Inflammatory macrophage (primary cell): ENCODE measurements at places on chromosomes 2 and 18.

GRCh38 chr18:5980721-5981120, 85.4 kb upstream of the TMEM200C start:
- DNase-seq: no peak

GRCh38 chr2:99382143-99382542, 45.0 kb downstream of the EIF5B start:
- no peak for DNase-seq

GRCh38 chr2:147019311-147019710, 825.5 kb upstream of the ACVR2A start:
- no peak for DNase-seq

DNA sequence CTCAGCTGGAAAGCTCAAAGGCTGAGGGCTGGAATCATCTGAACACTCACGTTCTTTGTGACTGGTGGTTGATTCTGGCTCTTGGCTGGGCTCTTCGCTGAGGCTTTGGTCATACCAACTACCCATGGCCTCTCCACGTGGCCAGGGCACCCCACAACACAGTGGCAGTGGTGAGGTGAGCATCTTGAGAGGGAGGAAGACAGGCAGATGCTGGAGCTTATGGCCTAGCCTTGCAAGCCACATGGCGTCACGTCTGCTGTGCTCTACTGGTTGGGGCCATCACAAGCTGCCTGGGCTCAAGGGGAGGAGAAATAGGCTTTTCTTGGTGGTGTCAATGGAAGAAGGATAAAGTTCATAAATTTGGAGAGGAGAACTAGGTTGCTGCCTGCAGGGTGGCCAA, 19.6 kb downstream of the LPIN1 start:
- no peak for DNase-seq

DNA sequence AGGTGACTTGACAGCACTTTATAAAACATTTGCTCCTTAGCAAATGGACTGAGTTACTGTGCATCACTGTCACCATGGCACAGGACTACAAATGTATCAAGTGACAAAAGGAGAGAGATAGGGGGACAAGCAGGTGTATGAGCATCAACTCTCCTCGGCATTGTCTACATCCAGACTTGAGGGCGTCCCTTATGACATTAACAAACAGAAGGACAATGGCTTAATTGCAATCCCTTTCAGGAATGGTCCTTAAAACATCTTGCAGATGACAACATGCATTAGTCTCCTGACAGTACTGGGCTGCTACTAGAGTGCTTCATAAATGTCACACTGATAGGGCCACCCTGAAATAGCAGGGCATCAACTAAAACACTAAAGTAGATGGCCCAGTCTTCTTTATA, 198.8 kb downstream of the PDE1A start:
- no peak for DNase-seq

GRCh38 chr2:68336192-68336591, 16.4 kb upstream of the CNRIP1 start:
- no peak for DNase-seq

DNA sequence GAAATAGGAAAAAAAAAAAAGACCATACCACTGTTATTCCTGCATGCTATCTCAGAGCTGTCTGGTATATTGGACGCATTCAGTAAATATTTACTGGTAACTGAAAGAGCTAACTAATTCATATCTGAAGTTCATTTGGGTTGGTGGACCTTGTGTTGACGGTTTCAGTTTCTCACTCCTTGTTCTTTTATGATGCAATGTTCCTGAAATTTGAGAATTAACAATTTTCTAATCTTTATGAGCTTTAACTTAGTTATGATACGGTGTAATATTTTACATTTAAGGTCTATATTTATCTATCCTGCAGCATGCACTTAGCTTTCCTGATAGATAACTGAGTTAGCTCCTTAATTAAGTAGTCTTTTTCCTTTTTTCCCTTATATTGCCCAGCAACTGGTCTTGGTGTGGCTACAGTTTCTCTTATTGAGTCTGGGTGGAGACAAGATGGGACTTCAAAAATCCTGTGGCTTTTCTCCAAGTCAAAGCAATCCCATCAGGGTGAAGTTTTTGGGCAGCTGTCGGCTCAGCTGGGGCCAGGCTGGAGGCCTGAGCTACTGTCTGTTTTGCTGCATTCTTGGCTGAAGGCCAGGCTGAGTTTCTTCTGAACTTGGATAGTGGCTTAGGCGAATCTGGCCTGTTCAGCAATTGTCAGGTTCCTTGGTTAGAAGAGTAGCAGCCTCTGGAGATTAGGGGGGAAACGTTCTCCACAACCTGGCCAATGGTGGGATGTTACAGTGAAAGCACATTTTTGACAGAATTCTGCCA, 78.4 kb upstream of the MEX3C start:
- DNase-seq: no peak

DNA sequence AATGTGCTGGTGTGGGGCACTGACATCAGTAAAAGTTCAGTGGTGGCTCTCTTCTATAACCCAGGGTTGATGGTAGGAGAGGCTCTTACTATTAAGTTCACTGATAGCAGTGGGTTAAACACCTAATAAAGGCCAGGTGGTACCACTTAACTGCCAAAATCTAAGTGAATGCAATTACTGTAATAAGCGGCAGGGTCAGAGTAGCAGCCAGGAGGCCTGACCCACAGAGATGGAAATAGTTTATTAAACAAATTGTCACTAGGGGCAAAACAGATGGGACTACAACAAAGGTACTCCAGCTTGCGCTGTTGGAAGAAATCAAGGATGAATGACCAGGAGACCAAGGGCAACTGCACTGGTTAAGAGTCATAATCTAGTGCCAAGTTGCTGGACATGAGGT, 26.6 kb downstream of the ZSWIM2 start:
- no peak for DNase-seq

- no peak for DNase-seq
Measured at GRCh38 chr2:63283273-63283672, 232.6 kb downstream of the OTX1 start.

GRCh38 chr2:208012449-208012848, 12.9 kb downstream of the PLEKHM3 start:
- DNase-seq: peak; percentile 52
